A673 (cell line): ENCODE measurements at places on chromosomes 7 and 10. TPM values are rescaled to one million over a fixed set of nuclear protein-coding genes. Genes with fewer than 3 reads are reported as not detected.

The RAMP3 gene
- total RNA-seq: not detected in 2 replicates

The MRLN gene
- 0.72 TPM in 1 of 2 replicates, not detected in the other for total RNA-seq

The PIP gene
- not detected in 2 replicates for total RNA-seq

The EBF3 gene
- total RNA-seq: 52.2 and 56.2 TPM in 2 replicates

The SNX10 gene
- total RNA-seq: 0.70 and 1.1 TPM in 2 replicates

The PRPS1L1 gene
- not detected in 2 replicates for total RNA-seq

The OR9A2 gene
- total RNA-seq: not detected in 2 replicates

The CCL24 gene
- not detected in 2 replicates for total RNA-seq

The DOCK1 gene
- total RNA-seq: 30.7 and 37.3 TPM in 2 replicates

The RBP3 gene
- not detected in 2 replicates for total RNA-seq

The CNNM1 gene
- total RNA-seq: 0.66 and 0.73 TPM in 2 replicates

The STAMBPL1 gene
- 61.2 and 71.8 TPM in 2 replicates for total RNA-seq

The GIMAP5 gene
- total RNA-seq: 0.58 TPM in 1 of 2 replicates, not detected in the other

The IRF5 gene
- not detected in 2 replicates for total RNA-seq

The NAT16 gene
- total RNA-seq: not detected in 2 replicates

The ANXA8 gene
- not detected in 2 replicates for total RNA-seq

The BBIP1 gene
- total RNA-seq: 32.9 and 33.9 TPM in 2 replicates

The SLC18A3 gene
- total RNA-seq: 0.28 and 0.30 TPM in 2 replicates

The VIPR2 gene
- total RNA-seq: not detected in 2 replicates

The NCAPG2 gene
- total RNA-seq: 127 and 129 TPM in 2 replicates

The GNAT3 gene
- total RNA-seq: not detected in 2 replicates

The CYP3A5 gene
- 9.1 and 9.9 TPM in 2 replicates for total RNA-seq

The RGR gene
- not detected in 2 replicates for total RNA-seq

The PRRT4 gene
- total RNA-seq: 38.8 and 42.4 TPM in 2 replicates

The ERVW-1 gene
- not detected in 2 replicates for total RNA-seq

The FGL2 gene
- not detected in 2 replicates for total RNA-seq

The OPALIN gene
- total RNA-seq: not detected in 2 replicates

The SORBS1 gene
- total RNA-seq: 0.52 and 0.56 TPM in 2 replicates

The FKBP6 gene
- not detected in 2 replicates for total RNA-seq

The TRUB1 gene
- 29.6 and 30.0 TPM in 2 replicates for total RNA-seq

The C1QL3 gene
- not detected in 2 replicates for total RNA-seq

The PLEKHS1 gene
- 0.09 TPM in 1 of 2 replicates, not detected in the other for total RNA-seq

The GARIN1A gene
- total RNA-seq: 1.8 and 2.2 TPM in 2 replicates

The CALHM2 gene
- 5.9 TPM in 2 replicates for total RNA-seq

The NEUROD6 gene
- not detected in 2 replicates for total RNA-seq

The CLEC5A gene
- not detected in 2 replicates for total RNA-seq

The ZWINT gene
- total RNA-seq: 104 and 112 TPM in 2 replicates

The FOXI2 gene
- not detected in 2 replicates for total RNA-seq

The SFTPA1 gene
- not detected in 2 replicates for total RNA-seq

The PRLHR gene
- total RNA-seq: not detected in 2 replicates

The ASB4 gene
- total RNA-seq: not detected in 2 replicates

The GPC2 gene
- 23.3 and 28.4 TPM in 2 replicates for total RNA-seq

The CPN1 gene
- not detected in 2 replicates for total RNA-seq

The ICA1 gene
- total RNA-seq: not detected in 2 replicates

The FANK1 gene
- total RNA-seq: 0.83 and 1.4 TPM in 2 replicates

The ANKRD61 gene
- 0.98 and 1.1 TPM in 2 replicates for total RNA-seq

The MEOX2 gene
- not detected in 2 replicates for total RNA-seq

The KAZALD1 gene
- 12.5 and 19.2 TPM in 2 replicates for total RNA-seq

The MSMB gene
- not detected in 2 replicates for total RNA-seq

The SEMA3D gene
- 23.3 and 32.0 TPM in 2 replicates for total RNA-seq

The GNG11 gene
- 14.3 and 14.7 TPM in 2 replicates for total RNA-seq

The CDNF gene
- total RNA-seq: 0.34 and 0.83 TPM in 2 replicates

The WDR86 gene
- 0.86 and 1.9 TPM in 2 replicates for total RNA-seq

The TAS2R16 gene
- total RNA-seq: not detected in 2 replicates

The FIGNL1 gene
- total RNA-seq: 38.8 and 41.3 TPM in 2 replicates

The NEURL1 gene
- total RNA-seq: 0.50 and 0.52 TPM in 2 replicates

The BTBD16 gene
- not detected in 2 replicates for total RNA-seq

The TCTN3 gene
- total RNA-seq: 40.2 and 42.5 TPM in 2 replicates

The BICC1 gene
- total RNA-seq: 1.6 and 2.2 TPM in 2 replicates
